Adipose tissue (tissue), 3 donors: ENCODE measurements at places on chromosomes 2 and 18. TPM values are rescaled to one million over a fixed set of nuclear protein-coding genes. Genes with fewer than 3 reads are reported as not detected.

SERTAD2 gene
- polyA plus RNA-seq = 8.9 TPM

NEU2 gene
- polyA plus RNA-seq = not detected

REEP1 gene
- 1.00 TPM for polyA plus RNA-seq

C2orf66 gene
- 0.06 TPM for polyA plus RNA-seq

NAT8 gene
- not detected for polyA plus RNA-seq

MRPS5 gene
- 54.3 TPM for polyA plus RNA-seq

IL1F10 gene
- not detected for polyA plus RNA-seq

ASB1 gene
- 7.1 TPM for polyA plus RNA-seq

HOXD1 gene
- polyA plus RNA-seq = 0.83 TPM

TSPYL6 gene
- not detected for polyA plus RNA-seq

LAMA1 gene
- polyA plus RNA-seq = 0.34 TPM

DIS3L2 gene
- 10.2 TPM for polyA plus RNA-seq
